ENCODE measurements at places on chromosomes 3 and 15.

- DNase-seq: no peak
Measured at GRCh38 chr3:81500039-81500438, 261.4 kb downstream of the GBE1 start.

DNA sequence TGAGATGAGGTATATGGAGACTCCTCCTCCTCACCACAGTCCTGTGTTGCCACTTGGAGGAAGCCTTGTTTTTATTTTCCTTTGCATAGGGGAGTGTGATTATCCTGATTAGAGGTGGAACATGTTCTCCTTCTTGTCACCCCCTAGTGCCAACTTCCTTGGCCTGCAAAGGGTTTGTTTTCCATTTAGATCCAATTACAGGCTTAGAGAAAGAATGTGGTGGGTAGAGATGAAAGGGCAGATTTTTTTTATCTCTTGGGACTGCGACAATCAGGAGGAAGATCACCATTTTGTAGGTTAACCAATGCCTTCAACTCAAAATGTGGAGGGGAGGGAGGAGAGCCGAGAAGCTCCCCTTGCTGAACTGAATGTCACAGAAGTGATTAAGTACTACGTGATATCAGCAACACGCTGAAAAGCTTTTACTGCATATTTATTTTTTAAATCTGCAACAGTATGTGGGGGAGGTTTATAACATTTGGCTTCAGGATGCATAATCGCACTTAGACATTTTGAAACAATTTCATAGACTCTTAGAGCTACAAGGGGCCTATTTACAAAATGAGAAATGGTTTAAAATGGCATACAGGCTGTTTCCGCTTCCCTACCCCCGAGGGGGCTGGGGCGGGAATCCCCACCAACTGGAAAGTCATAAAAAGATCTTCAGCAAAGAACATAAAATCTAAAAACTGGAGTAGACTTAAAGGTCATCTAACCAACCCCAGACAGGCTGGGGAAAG, 2.4 kb downstream of the LMCD1 start:
- peak; percentile 46 for DNase-seq

DNA sequence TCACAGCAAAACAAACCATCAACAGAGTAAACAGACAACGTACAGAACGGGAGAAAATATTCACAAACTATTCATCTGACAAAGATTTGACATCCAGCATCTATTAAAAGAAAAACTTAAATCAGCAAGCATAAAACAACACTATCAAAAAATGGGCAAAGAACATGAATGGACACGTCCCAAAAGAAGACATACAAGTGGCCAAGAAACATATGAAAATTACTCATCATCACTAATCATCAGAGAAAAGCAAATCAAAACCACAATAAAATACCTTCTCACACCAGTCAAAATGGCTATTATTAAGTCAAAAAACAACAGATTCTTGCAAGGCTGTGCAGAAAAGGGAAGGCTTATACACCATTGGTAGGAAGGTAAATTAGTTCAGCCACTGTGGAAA, 13.7 kb upstream of the SERPINI2 start:
- no peak for DNase-seq

DNA sequence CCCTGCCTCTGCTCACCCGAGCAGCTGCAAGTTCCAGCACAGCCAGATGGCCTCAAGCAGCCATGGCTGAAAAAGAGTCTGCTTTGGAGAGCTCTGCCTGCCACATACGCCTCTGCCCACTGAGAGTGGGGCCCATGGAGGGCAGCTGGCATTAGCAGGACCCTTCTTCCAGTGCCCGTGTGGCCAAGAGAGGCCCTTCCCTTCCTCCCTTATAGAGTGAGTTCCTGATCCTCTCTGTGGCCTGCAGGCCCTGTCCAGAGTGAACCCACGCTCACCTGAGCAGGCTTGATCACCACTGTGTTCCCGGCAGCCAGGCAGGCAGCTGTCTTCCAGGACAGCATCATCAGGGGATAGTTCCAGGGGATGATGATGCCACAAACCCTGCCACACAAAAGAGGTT, 41.4 kb upstream of the SLC41A3 start:
- DNase-seq: no peak

DNA sequence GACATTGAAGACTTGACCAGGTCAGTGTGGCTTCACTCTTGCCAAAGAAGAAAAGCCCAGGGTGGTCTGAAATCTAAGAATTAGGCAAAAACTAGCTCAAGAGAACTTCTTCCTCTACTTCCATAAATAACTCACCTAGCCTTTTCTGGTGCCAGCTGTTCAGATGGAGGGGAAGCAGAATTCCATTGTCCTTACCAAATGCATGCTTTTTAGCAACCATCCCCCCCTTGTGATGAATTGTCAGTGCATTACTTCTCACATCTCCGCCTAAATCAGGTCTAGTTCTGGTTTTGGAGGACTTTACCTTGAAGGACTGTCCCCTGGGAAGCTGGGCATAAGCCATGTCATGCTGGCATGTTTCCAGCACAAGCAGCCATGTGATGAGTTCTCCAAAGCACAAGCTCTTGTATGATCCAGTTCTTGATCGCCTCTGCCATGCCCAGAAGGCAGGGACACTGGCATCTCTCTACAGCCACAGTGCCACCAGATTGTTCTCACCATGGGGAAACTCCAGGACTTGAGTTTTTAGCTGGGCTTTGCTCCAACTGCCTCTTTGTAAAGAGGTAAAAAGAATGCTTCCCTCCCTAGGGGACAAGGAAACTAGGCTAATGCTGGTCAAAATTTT, 96.4 kb upstream of the IL12A start:
- peak; percentile 19 for DNase-seq

DNA sequence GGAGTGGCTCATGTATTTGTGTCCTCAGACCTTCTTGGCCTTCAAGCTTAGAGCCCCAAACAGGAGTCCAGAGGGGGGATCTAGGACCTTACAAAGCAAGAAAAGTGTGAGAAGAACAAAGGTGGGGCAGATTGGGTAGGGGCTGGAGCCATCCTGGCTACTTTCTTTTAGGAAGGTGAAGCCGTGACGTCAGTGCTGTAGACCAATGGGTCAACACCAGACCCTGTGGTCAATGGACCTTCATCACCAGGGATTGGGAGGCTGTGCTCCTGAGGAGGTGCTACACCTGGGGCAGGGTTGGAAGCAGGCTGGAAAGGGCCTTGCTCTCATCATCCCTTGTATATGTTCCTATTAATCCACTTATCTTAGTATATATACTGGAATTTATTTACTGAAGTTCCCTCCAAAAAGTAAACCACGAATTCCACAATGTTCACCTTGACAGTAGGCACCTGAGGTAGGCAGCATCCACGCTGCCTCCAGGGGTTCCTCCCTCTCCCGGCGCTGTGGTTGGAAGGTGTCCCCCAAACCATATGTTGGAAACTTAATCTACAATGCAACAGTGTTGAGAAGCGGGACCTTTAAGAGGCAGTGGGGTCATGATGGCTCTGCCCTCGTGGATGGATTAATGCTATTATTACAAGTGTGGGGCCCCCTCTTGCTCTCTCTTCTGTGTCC, 21.4 kb upstream of the MCCC1 start:
- DNase-seq: no peak

- no peak for DNase-seq
Measured at GRCh38 chr3:79285871-79286270, 481.9 kb downstream of the ROBO1 start.

DNA sequence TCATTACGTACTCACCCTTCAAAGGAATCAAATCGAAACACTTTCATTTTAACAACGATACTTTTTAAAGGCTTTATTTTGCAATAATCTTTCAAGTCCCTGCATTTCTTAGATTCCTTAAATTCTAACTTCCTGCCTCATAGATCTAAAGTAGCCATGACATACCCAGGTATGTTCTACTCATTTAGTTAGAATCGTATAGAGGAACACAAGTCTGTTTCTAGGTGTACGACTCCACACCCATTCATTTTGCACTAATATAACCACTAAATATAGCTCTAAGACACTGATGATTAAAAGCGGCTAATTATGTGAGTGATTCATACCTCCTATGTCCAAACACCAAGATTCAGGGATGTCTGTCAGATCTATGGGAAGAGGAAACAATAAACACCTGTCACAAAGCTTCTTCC, 1.3 kb downstream of the ATP13A3 start:
- peak; percentile 69 for DNase-seq

GRCh38 chr3:176872771-176873209, 324.5 kb downstream of the TBL1XR1 start:
- peak; percentile 57 for DNase-seq

DNA sequence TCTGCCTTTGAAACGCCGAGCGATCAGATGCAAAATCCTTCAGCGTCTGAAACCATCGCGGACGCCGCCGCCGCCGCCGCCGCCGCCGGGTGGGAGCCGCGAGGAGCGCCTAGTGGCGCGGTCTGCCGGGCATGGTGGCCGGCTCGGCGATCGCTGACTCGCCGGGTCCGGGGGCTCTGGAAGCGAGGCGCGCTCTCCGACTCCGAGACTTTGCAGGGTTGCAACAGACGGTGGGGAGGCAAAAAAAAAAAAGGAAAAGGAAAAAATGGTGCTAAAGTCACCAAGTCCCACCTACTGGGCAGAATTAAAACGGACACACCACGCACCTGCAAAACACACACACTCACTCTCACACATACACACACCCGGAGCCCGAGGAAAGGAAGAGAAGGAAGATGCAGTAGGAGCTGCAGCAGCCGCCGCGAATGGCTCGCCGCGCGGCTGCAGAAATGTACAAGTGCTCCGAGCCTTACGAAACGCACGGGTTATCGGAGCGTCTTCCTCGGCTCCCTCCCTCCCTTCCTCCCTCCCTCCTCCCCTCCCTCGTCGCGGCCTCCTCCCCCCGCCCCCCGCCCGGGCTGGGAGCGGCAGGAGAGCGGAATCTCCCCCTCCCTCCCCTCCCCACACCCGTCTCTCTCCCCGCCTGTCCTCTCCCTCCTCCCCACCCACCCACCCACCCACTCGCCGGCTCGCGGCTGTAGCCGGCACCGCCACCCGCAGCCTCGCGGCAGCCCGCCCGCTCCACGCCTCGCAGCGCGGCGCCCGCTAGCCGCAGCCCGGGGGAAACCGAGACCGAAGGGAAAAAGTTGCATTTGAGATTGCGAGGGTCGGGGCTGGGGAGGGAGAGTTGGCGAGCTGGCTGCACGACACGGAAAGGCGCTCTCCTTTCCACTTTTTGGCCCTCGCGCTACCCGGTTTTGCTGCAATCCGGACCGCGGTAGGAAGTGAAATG, at the start of gene NTRK3:
TSS of gene NTRK3 (minus strand) at position 461 of the 952 bp plus-strand sequence. CDS start 586 bp downstream, outside the sequence.
- peak; percentile 19 for DNase-seq

DNA sequence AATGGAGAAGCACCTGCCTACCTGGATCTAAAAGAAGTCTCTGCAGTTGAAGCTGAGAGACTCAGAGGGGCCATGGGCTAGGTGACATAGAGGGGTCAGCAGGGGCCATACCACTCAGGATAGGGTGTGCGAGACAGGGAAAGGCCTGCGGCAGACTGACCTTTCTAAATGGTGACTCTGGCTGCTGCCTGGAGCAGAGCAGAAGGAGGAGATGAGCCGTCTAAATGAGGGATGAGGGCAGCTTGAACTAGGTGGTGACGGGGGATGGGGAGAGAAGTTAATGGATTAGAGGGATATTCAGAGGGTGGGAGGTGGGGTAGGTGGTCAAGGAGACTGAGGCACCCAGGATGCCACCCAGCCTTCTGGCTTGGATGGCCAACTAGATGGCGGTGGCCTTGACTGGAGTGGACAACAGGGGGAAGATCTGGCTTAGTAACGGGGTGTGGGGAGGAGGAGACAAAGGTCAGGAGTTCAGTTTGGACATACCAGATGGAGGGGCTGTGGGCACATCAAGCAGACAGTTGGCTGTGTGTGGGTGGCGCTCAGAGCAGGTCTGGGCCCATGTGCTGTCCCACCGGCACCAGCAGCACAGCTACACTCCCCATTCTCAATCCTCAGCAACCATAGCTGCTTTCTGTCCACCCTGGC, 3.2 kb upstream of the ITIH1 start:
- no peak for DNase-seq

DNA sequence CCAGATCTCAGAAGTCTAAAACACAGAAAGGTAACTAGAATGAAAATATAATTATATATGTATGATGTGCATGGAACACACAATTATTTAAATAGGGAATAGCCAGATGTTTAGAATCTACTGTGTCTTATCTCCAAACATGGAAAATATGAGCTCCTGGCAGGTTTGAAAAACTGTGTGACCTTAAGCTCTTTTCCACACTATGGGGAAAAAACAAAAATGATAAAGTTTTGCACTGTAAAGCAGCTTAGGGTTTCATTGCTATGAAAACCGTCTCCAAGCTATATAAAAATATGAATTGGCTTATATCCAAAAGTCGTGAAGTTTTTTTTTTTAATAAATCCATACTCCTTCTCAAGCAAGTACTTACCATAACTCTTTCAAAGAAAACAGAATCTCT, 159.8 kb downstream of the ERC2 start:
- DNase-seq: no peak

DNA sequence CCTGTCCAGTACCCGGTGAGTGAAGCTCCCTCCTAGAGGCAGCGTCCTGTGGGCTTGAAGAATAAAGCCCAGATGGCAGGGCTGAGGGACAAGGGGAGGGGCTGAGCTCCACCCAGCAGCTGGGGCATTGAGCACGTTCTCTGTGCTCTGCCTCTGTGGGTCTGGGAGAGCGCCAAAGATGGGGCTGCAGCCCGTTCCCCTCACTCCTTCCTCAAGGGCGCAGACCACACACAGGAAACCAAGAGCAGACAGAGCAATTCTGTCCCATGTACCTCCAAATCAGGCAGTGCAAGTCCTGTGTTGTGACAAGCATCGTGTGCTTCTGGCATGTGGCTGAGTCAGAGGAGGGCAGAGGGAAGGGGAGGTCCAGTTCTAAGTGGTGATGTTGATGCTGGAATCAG, 15.7 kb upstream of the KIF23 start:
- peak; percentile 75 for DNase-seq

DNA sequence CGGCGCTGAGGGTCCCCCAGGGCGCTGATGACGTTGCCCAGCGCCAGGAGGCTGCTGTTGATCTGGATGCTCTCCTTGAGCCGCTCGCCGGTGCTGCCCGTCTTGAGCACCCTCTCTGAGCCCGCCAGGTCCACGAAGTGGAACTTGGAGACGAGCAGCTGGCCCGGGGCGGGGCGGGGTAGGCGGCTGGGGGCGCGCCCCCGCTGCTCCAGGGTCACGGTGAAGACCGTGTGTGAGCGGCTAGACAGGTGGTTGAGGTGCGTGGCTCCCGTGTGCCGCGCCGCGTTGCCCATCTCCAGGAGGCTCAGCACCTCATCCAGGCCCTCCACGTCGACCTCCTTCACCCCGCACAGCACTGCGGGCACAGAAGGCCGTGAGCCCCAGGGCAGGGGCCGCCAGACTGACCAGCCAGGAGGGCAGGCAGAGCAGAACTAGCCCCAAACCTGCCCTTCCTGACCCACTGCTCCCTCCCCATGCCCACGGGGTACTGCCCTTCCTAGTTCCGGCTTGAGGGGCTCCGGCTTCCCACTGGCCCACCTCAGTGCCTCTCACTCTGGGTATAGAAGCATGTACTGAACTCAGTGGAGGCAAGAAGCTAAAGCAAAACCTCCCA, 6.1 kb downstream of the KIF7 start:
- DNase-seq: no peak

DNA sequence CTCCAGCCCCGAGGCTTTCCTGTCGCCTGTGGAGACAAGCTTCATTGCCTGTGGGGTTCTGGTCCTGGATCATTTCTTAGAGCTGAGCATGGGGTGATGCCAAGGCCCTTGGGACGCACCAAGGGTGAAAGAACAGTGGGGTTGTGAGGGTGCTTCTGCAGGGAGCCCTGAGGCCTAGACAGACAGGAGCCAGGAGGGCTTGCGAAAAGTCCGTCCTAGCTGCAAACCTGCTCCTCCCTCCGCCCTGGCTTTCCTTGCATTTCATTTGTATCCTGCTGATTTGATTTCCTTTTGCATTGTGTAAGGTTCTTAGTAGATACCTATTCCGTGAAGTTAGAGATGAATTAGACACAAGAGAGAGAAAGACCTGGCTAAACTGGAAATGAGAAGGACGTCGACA, 286.9 kb upstream of the C2CD4B start:
- DNase-seq: no peak

GRCh38 chr3:124636863-124637296, 93.4 kb upstream of the UMPS start:
- DNase-seq: peak; percentile 11

GRCh38 chr3:190205739-190206138, 85.0 kb upstream of the P3H2 start:
- DNase-seq: peak; percentile 76

Data from EH (cell line).